ENCODE measurements at places on chromosomes 2 and 18.

- no peak for DNase-seq
Measured at GRCh38 chr2:23492921-23493320, 107.9 kb downstream of the KLHL29 start.

- DNase-seq: no peak
Measured at GRCh38 chr2:225164401-225165050, 122.3 kb upstream of the DOCK10 start.

GRCh38 chr2:100919316-100919715, 82.8 kb upstream of the RPL31 start:
- DNase-seq: no peak

DNA sequence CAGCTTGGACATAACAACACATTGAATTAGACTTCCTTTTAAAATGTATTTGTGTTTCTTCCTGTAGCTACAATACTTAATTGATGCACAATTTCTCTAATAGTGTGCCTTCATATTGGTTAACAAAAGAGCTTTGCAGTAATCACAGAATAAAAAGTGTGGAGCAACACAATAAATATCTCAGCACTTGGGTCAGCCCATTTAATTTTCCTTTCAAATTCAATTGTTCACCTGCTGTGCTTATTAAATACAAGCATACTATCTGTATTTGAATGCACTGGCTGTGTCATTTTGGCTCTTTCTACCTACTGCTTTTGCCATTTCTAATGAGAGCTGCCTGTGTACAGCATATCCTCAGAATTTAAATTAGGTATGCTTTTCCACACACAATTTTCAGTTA, 1641.3 kb upstream of the SLC39A10 start:
- DNase-seq: no peak

- DNase-seq: no peak
Measured at GRCh38 chr2:240139011-240139441, 1.4 kb downstream of the OTOS start.

DNA sequence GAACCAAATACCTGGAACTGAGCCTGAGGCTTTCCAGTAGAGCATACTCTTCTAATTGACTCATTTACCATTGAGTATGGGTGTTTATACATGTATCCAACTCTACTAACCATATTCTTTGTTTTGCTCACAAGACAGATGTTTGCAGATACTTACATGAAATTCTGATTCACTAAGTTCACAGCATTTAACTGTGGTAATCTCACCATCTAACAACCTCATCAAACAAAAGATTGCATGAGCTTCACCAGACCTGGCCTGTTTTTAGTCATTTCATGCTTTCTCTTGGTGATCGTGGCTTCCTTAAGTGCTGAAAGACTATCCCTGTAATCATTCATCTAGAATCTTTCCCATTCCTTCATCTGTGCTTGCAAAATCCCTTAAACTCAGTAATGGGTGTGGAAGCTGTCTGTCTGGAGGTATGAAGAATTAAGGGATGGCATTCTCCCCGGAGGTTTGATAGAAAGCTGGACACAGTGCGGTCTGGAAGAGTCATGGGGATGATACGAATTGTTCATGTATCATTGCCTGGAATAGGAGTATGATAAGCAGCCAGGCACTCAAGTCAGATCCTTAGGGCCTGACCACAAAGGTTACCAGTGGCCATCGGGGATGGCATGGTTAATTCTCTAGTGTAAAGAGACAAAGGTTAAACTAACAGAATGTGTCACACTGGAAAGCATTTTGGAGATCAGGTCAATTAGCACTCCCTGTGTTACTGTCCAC, 42.0 kb upstream of the IL1R1 start:
- DNase-seq: no peak

- DNase-seq: no peak
Measured at GRCh38 chr2:217331523-217332416, 471.9 kb upstream of the TNP1 start.

DNA sequence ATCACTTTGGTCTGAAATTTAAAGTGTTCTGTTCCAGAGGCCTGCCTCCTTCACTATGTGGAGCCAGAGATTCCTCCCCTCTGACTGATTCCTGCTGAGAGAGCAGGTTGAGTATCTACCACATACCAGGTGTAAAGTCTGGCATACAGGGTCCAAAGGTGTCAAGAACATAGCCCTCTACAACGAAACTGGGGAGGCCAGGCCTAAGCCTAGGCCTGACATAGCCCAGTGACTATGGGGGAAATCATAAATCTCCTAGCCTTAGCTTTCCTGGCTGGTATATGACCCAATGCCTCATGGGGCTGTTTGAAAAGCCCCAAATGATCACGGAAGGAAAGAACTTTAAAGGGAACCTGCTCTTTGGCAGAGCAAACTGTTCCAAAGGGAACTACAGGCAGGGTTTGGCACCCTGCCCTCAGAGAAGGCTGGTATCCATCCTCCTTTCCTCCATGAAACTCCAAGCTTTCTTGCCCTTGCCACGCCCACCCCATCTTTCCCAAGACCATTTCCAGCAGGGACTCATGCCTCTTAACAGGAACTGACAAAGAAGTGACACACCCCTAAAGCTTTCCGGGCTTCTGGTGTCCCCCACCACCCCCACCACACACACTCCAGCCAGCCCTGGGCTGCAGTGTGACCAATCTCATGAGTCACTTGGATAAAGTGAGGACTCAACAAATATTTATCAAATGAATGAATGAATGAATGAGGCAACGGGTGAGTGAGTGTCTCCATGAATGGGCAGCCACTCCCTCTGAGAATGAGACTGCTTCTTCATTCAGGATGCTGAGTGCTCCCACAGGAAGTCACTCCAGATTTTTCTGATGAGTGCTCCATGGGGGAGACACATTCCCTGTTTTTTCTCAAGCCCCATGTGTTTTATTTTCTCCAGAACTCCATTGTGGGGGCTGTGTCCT, 114.5 kb upstream of the STPG4 start:
- peak; percentile 63 for DNase-seq

GRCh38 chr2:100011272-100011731, 131.1 kb downstream of the AFF3 start:
- no peak for DNase-seq
